ENCODE measurements at places on chromosomes 4 and X.

DNA sequence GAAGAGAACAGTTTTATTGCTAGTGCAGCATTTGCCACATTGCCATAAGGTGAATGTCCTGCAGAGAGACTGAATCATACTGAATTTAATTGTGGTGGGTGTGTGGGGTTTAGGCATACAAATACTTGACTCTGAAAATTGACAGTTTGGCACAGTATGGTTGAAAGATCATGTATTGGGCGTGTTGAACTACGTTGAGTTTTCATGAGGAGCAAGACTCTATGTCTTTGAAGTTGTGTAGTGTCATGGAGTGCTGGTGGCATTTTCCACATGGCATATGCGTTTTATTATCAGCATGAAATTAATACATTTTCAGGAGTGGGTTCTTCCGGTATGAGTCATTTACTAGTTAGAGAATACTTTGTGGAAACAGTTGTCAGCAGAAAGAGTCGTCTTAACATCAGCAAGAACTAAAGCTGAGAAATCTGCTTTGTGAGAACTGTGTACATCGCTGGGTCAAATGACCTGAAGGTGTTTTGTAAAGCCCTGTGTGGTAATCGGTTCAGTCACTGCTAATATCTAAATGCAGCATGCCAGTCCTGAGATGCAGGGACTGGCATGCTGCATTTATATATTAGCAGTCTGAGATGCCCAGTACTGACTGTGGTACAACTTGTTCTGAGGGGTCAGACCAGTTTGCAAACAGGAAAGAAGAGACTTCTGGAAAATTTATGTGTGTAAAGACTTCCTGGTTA, 50.3 kb downstream of the ARHGAP10 start:
- DNase-seq = no peak

- DNase-seq = no peak
Observed at GRCh38 chr4:140140566-140140965, 13.4 kb downstream of the MAML3 start.

DNA sequence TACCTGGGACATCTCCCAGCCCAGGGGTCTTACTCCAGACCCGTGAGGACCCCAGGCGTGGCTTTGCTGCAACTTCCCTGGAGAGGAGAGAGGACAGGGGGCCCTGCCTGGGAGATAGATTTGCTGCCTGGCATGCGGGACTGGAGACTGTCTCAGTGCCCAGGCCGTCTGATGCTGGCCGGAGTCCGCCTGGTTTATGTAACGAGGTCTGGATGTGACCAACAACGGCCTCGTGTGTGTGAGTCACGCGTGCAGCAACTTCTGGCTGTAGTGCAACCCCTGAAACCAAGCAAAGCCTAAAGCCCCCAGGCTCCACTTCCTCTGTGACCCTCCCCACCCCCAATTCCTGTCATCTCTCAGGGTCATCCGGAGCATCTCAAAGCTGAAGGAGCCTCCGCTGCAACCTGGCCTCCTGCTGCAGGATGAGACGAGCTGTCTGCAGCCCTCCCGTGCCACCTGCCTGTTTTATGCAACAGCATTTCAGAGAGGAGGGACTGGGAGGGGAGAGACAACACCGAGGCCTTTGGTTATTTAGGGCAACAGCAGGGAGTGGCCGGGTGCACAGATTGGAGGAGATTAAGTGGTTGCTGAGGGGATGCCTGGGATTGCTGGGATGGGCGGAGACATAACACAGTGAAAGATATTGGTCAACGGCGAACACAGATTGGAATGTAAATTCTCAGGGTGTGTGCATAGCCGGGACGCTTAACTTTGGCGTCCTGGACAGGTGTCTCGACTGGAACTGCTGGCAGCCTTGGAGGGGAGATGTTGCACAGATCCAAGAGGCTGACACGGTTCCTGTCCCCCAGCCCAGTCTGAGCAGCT, 16.0 kb downstream of the XG start:
- no peak for DNase-seq

GRCh38 chr4:169089004-169089403, 78.9 kb upstream of the CBR4 start:
- DNase-seq = no peak

DNA sequence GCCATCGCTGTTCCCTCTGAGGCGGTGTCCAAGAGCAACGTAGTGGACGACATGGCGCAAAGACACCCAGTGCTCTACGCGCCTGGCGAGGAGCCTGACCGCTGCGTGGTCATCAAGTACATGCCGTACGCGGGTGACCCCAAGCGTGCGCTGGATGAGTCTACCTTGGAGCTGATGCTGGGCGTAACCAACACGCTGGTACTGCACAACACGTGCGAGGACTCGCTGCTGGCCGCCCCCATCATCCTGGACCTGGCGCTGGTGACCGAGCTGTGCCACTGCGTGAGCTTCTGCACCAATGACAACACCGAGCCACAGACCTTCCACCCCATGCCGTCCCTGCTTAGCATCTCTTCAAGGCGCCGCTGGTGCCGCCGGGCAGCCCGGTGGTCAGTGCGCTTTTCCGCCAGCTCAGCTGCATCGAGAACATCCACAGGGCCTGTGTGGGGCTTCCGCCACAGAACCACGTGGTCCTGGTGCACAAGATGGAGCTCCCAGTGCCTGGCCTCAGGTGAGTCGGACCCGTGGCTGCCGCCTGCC, 129.0 kb downstream of the ANAPC4 start:
- no peak for DNase-seq

DNA sequence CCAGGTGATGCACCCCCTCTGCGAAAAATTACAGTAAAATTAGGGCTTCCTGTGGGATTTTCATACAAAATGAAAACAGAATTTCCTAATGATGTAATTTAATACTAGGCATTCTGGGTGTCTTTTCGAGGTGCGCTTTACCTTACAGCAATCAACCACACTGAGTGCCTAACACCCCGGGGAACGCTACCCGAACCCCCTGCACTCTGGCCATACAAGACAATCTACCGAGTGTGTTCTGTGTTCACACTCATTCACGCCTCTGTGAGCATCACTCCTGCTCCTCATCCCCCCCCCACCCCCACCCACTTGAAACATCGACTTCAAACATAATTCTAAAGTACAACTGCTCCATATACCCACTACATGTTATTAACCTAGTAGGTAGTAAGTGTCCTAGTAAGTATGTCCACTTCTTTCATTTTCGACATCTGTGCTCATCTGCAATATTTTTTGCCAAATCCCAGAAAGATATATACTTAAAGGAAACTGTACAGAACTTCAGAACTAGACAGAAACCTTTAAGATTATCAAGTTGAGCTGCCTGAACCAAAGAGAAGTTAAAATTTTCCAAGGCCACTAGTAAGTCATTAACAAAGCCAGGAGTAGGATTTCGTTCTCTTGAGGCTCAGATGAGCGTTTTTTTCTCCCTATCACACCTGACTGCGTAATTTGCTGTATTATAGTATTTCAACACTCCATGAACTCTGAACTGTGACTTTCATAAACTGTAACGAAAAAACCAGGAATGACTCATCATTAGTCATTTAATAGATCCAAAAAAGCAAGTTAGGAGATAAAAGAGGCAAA, 80.0 kb downstream of the FAT1 start:
- no peak for DNase-seq

DNA sequence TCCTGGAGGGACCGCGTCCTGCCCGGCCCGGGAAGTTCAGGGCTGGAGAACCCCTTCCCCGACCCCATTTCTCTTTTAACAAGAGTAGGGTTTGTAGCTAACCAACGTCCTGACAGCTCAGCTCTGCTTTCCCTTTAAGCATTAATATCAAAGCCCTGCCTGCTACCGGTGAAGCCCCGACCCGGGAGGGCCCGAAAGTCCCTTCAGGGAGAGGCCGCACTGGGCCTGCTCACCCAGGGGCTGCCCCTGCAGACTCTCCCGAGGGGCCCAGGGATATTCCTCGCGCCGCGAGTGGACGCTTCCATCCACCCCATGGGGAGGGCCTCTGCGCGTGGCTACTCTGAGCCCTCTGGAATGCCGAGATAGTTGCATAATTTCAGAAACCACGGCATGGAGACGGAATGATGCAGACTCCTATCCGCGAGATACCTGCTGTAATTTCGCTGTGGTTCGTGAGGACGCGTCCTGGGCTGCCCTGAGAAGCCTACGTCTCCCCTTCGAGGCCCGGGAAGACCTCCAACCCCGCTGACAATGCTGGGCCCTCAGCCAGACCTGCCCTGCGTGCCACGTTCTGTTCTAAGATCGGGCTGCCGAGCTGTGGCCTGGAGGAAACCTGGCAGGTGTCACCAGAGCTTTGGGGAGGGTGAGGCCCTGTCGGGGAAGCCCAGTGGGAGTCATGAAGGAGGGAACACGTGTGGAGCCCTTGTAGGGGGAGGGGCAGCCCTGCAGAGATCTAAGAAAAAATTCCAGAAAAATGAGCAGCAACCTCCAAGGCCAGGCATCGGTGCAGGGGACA, 999 bp upstream of the CTBP1 start:
- DNase-seq = peak; percentile 51

- DNase-seq = no peak
Observed at GRCh38 chr4:6420036-6420435, 52.4 kb downstream of the PPP2R2C start.

- DNase-seq = no peak
Observed at GRCh38 chr4:80017125-80017854, 55.7 kb downstream of the ANTXR2 start.

DNA sequence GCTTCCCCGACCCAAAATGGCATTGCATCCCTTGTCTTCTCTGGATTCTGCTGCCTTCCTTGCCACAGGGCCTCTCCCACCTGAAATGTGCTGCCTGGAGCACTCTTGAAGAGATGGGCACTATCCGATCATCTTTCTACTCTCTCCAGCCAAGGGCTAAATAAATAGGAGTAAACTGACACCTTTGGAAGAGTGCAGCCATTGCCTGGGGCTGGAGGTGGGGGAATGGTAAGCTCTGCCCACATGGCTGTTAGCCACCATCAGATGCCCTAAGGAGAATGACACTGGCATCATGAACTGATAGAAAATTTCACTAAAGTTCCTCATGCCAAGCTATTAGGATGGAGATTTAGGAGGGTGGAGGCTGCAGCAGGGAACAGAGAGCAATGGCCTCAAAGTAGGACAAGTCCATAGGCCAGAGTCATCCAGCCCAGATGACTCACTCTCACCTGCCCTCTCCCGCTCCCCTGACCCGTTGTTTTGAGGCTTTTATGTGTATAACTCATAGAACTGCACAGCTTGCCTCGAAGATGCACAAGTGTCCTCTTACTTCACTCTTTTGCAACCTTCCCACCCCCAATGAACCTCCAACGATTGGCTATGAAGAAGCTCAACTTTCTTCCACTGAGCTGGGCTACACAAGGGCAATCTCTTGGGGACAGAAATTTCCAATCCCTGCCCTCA, 822 bp upstream of the PFKFB1 start:
- no peak for DNase-seq

DNA sequence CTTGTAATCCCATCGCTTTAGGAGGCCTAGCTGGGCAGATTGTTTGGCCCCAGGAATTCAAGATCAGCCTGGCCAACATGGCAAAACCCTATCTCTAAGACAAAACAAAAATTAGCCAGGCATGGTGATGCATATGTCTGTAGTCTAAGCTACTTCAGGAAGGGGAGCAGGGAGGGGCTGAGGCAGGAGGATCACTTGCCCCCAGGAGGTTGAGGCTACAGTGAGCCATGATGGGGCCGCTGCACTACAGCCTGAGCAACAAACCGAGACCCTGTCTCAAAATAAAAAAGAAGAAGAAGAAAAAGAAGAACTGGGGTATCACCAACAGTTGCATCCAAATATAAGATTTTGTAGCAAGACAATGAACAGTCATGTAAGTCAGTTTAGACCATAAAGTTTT, 47.3 kb upstream of the NFKB1 start:
- DNase-seq = no peak

- no peak for DNase-seq
Observed at GRCh38 chrX:130799393-130799792, 103.6 kb downstream of the ENOX2 start.

GRCh38 chr4:139266208-139266582, 13.8 kb downstream of the MGARP start:
- DNase-seq = no peak

All from T-helper 17 cell (primary cell).